ENCODE measurements at places on chromosomes 11 and 22. TPM values are rescaled to one million over a fixed set of nuclear protein-coding genes. Genes with fewer than 3 reads are reported as not detected.

E2F8 gene
- not detected for polyA plus RNA-seq

- DNase-seq, result no peak
- no peaks in the 10 kb centered on the region for H3K36me3 ChIP-seq
- no peaks in the 10 kb centered on the region for H3K27me3 ChIP-seq
Observed at GRCh38 chr11:65934014-65934413, 11.3 kb upstream of the TSGA10IP start.

DNA sequence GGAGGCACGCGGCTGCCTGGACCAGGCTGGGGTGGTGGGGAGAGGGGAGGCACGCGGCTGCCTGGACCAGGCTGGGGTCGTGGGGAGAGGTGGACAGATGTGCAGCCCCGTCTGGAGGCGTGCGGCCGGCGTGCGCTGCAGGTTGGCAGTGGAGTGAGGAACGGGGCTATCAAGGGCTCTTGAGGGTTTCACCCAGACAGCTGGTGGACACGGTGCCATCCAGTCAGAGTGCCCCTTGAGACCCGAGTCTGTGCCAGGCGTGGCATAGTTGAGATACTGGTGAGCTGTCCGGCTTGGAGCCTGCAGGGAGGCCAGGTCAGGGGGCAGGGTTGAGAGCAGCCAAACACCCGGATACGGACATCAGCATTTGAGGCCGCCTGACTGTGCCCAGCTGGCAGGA lies 1.5 kb upstream of the GRAMD4 start:
- H3K36me3 ChIP-seq, result no peaks in the 10 kb centered on the region
- no peaks in the 10 kb centered on the region for H3K27me3 ChIP-seq
- no peak overlapping the region for H3K4me3 ChIP-seq

DNA sequence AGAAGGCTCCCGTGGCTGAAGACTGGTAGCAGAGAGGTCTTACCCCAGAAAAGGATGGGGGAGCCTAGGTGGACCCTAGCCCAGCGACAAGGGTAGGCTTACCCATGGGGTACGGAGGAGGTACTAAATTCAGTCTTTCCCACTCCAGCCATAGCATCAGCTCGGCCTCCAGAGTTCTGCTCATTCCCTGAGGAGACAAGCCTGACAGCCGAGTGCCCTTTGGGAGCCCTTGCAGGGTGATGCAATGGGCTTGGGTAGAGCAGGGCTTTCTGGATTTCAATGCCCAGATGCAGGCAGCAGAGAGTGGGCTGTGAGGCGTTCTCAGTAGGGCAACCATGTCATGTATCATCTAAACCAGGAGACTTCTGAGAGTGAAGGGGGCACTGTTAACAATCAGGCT lies 124.7 kb downstream of the MICAL2 start:
- DNase-seq, result no peak
- H3K36me3 ChIP-seq, result peaks cover 73% of the 10 kb centered on the region
- H3K4me3 ChIP-seq, result no peak overlapping the region
- no peaks in the 10 kb centered on the region for H3K4me1 ChIP-seq
- H3K27me3 ChIP-seq, result no peaks in the 10 kb centered on the region

DNA sequence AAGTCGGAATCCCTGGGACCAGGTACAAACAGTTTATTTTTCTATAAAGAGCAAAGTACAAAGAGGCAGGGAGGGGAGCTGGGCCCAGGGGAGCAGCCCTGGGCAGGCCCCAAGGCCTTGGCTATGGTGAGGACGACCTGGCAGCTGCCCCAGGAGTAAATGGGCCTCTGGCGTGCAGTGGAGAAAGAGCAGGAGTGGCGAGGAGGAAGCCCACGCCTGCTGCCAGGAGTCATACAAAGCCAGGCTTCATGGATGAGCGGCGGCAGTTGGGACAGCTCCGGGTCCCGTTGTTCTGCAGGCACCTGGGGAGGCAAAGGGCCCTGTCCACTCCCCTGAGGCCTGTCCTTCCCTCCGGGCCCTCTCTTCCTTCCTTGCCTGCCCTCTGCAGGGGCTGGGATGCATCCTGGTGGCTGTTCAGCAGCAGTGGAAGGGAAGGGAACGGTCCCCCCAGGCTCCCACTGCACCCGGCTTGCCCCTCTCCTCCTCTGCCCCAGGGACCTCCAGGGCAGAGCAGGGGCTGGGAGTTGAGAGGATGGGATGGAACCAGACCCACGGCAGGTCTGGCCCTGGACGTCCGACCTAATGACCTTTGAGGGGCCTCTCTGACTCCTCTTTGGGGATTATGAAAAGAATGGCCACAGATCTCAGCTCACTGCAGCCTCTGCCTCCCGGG lies 11.1 kb downstream of the RAPSN start:
- no peaks in the 10 kb centered on the region for H3K4me1 ChIP-seq
- no peak for DNase-seq
- no peaks in the 10 kb centered on the region for H3K27me3 ChIP-seq
- H3K4me3 ChIP-seq, result no peak overlapping the region
- no peaks in the 10 kb centered on the region for H3K36me3 ChIP-seq

Data from CD14-positive monocyte (primary cell).